GM03348 (cell line): ENCODE measurements at places on chromosomes 7 and 10.

GRCh38 chr10:17349717-17350116 is 104.7 kb downstream of the ST8SIA6 start:
- DNase-seq = no peak

DNA sequence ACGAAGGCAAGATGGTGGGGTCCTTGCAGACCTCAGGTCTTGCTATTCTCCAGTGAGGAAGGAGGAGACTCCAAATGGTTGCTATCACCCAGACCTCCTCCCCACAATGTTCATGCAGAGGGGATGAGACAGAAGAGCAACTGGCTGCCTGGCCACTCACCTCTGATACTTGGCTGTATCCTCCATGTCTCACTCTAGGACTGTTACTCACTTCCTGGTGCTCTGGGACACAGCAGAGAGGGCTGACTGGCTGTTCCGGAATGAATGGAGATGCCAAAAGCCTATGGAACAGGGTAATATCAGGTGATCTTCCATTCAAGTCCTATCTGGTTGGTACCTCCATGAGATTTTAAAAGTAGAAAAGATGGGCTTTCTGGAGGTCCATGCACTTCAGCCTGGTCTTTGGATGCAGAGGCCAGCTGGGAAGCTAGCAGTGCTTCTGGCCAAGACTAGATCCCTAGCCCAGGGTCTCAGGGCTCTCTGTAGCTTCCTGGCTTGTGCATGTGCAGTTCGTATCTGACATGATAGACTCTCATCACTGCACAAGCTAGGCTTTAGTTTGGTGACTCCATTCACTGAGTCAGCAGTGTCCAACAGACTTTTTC is 27.0 kb upstream of the ABI1 start:
- DNase-seq = peak; percentile 29

GRCh38 chr7:3951316-3952055 is 650.4 kb downstream of the SDK1 start:
- DNase-seq = no peak

GRCh38 chr7:117025891-117026290 is 72.6 kb downstream of the ST7 start:
- DNase-seq = no peak
